ENCODE measurements at places on chromosomes 11 and 22. TPM values are rescaled to one million over a fixed set of nuclear protein-coding genes. Genes with fewer than 3 reads are reported as not detected.

Gene CSF2RB
- total RNA-seq, result 3.5 TPM

Gene KRTAP5-10
- total RNA-seq, result not detected

Gene CPT1A
- total RNA-seq, result 27.2 TPM

Gene ZNF70
- total RNA-seq, result 3.6 TPM

Gene WDR74
- total RNA-seq, result 32.3 TPM

DNA sequence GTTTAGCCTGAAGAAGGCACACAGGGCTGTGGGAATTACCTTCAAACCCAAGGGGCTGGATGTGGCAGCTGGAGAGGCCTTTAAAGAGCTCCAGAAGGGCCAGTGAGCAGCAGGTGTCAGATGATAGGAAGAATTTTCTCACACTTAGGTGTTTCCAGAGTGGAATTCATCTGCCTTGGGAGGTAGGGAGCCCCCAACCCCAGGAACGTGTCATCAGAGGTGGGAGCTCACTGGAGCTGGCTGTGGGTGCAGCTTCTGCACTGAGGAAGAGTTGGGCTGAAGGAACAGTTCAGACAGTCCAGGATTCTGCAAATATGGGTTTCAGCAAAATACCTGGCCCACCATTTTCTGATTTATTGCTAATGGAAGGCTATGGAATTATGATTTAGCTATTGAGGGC is 119.5 kb upstream of the LMO1 start:
- H3K27ac ChIP-seq, result no peak overlapping the region
- no peak for DNase-seq
- H3K36me3 ChIP-seq, result no peaks in the 10 kb centered on the region
- H3K4me3 ChIP-seq, result no peak overlapping the region

GRCh38 chr11:14578541-14578956 is 58.4 kb upstream of the PSMA1 start:
- DNase-seq, result no peak
- no peaks in the 10 kb centered on the region for H3K36me3 ChIP-seq
- no peak overlapping the region for H3K27ac ChIP-seq
- no peak overlapping the region for H3K4me3 ChIP-seq

GRCh38 chr11:89625171-89625570 is 84.9 kb upstream of the TRIM77 start:
- H3K36me3 ChIP-seq, result no peaks in the 10 kb centered on the region
- no peak overlapping the region for H3K4me3 ChIP-seq
- DNase-seq, result no peak

GRCh38 chr11:120974466-120974865 is 49.4 kb upstream of the TBCEL start:
- H3K4me3 ChIP-seq, result no peak overlapping the region
- H3K4me1 ChIP-seq, result no peaks in the 10 kb centered on the region
- no peak overlapping the region for H3K27ac ChIP-seq
- no peaks in the 10 kb centered on the region for H3K27me3 ChIP-seq
- DNase-seq, result no peak

DNA sequence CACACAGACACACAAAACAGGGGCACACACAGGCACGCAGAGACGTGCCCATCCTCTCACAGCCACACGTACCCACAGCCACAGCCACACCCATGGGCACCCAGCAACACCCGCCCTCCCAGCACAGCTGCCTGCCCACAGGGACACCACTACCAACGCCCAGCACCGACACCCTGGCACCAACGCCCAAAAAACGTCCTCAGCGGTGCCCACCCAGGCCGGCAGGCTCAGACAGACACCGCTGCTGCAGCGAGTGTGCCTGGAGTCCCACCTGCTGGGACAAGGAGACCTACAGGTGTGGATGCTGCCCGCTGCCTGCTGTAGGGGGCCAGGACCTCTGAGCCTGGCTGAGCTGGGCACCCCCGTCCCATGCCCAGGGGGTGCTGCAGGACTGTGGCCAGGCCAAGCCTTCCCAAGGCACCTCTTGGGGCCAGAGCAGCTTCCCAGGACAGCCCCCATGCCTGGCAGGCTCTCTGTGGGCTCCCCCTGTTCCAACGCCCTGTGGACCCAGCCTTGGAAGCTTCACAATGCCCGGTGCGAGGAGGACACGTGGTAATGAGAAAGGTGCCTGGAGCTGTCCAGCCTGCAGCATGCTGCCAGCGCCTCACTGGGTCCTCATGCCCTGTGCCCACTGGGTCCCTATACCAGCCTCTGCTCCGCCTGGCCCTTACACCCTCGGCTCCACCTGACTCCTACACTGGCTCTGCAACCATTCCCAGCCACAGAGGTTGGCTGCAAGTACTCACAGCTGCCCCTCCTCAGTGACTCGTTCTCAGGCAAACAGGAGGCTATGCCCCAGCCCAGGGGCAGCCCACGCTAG is 45.8 kb upstream of the TH start:
- H3K4me1 ChIP-seq, result no peaks in the 10 kb centered on the region
- no peak overlapping the region for H3K27ac ChIP-seq
- H3K36me3 ChIP-seq, result no peaks in the 10 kb centered on the region
- peak; percentile 12 for DNase-seq
- no peak overlapping the region for H3K4me3 ChIP-seq
- H3K27me3 ChIP-seq, result no peaks in the 10 kb centered on the region

DNA sequence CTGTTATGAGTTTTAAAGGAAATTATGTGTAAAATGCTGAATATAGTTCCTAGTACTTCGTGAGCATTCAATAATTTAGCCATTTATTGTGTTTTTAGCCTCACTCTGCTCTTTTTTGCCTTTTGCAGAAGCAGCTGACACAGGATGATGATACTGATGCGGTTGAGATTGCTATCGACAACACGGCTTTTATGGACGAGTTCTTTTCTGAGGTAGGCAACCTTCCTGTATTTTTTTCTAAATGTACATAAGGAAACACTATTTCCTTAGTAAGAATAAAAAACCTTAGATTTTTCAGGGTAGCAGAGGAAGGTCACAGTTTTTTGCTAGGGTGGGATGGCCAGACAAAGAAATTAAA is 17.9 kb downstream of the STX3 start:
- DNase-seq, result no peak
- H3K4me3 ChIP-seq, result no peak overlapping the region
- no peaks in the 10 kb centered on the region for H3K36me3 ChIP-seq
- no peaks in the 10 kb centered on the region for H3K4me1 ChIP-seq

DNA sequence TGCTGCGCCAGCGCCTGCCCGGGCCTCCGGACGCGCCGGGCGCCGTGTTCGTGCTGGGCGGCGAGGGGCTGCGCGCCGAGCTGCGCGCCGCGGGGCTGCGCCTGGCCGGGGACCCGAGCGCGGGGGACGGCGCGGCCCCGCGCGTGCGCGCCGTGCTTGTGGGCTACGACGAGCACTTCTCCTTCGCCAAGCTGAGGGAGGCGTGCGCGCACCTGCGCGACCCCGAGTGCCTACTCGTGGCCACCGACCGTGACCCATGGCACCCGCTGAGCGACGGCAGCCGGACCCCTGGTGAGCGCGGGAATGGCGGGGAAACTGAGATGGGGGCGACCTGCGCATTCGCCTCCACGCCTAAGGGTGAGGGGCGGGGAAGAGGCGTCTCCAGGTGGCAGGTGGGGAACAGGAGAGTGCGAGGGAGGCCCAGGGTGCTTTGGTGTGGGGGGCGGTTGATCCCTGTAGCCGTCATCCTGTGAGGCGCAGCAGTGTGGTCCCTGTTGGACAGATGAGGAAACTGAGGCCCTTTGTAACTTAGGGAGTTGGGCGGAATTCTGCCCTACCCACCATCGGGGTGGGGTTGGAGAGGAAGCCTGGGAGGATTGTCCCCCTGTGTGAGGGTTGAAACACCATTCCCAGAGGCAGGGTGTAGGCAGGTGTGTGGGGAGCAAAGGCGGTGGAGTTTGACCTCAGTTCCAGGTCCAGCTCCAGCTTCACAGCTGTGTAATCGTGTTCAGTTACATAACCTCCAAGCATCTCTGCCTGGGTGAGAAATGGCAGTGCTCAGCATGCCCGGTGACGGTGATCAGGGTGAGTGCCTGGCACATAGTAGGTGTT is 758 bp downstream of the PDXP start:
- no peaks in the 10 kb centered on the region for H3K36me3 ChIP-seq
- H3K27me3 ChIP-seq, result no peaks in the 10 kb centered on the region
- peak overlapping the region; percentile 36 for H3K27ac ChIP-seq
- DNase-seq, result no peak
- H3K4me3 ChIP-seq, result peak overlapping the region; percentile 68
- peaks cover 11% of the 10 kb centered on the region for H3K4me1 ChIP-seq

DNA sequence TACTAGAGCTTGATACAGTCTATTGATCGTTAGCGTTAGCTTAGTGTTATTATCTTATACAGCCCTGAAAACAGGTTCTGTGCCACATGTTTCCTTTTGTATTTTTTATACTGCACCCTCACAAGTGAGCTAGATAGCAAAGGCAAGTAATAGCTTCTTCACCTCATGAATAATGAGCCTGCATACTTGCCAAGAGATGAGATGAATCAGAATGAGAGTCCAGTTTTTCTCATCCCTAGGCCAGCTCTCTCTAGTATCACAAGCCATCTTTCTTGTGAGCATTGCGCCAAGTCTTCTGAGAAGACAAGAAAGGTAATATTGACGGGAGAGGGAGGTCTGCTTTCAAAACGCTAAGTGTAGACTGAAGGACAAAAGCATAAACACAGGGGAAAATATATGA is 8.7 kb upstream of the CARD18 start:
- no peak overlapping the region for H3K27ac ChIP-seq
- H3K4me3 ChIP-seq, result no peak overlapping the region
- DNase-seq, result no peak
- no peaks in the 10 kb centered on the region for H3K4me1 ChIP-seq
- no peaks in the 10 kb centered on the region for H3K27me3 ChIP-seq

Measured in uterus (tissue), 4 donors.